ENCODE measurements at places on chromosomes 4 and X.
A peak's percentile ranks its signal among the peaks of the same experiment; 100 is the strongest.

GRCh38 chr4:165385126-165385525, 6.3 kb downstream of the CPE start:
- H3K27me3 ChIP-seq: no peaks in the 10 kb centered on the region
- no peaks in the 10 kb centered on the region for H3K36me3 ChIP-seq
- no peak for DNase-seq
- peaks cover 11% of the 10 kb centered on the region for H3K4me1 ChIP-seq
- H3K27ac ChIP-seq: no peak overlapping the region

DNA sequence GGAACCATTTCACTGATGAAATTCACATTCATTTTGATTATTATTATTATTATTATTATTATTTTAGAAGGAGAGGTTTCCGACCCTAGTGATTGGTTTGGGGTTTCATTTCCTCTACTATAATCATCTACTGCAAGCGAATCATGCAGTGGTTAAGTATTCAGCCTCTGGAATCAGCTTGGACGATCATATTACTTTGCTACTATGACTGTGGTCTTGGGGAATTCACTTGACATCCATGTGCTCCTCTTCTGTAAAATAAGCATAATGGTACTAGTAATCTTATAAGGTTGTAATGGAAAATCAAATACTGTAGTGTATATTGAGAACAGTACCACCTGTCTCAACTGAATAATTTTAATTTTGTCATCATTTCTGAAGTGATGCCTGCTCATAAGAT, 132.1 kb upstream of the SLC4A4 start:
- H3K4me3 ChIP-seq: no peak overlapping the region
- no peaks in the 10 kb centered on the region for H3K27me3 ChIP-seq
- no peaks in the 10 kb centered on the region for H3K4me1 ChIP-seq
- no peaks in the 10 kb centered on the region for H3K36me3 ChIP-seq
- no peak for DNase-seq
- H3K27ac ChIP-seq: no peak overlapping the region

- no peak overlapping the region for H3K4me3 ChIP-seq
- no peaks in the 10 kb centered on the region for H3K4me1 ChIP-seq
- no peak overlapping the region for H3K27ac ChIP-seq
- H3K27me3 ChIP-seq: no peaks in the 10 kb centered on the region
- no peaks in the 10 kb centered on the region for H3K36me3 ChIP-seq
These were observed 77.5 kb downstream of the MSN start for GRCh38 chrX:65744965-65745364.

- peak; percentile 90 for DNase-seq
- H3K4me1 ChIP-seq: no peaks in the 10 kb centered on the region
- H3K27me3 ChIP-seq: no peaks in the 10 kb centered on the region
- H3K4me3 ChIP-seq: peak within 1 kb of the TSS; percentile 8
- no peaks in the 10 kb centered on the region for H3K36me3 ChIP-seq
- no peak within 1 kb of the TSS for H3K27ac ChIP-seq
These were observed at the start of gene TSPAN6 for GRCh38 chrX:100636321-100636991. TSPAN6 (minus strand) TSS chrX:100636806; CDS start chrX:100636694, 112 bp downstream.

GRCh38 chr4:65007841-65008439, 598.7 kb upstream of the TECRL start:
- H3K27ac ChIP-seq: no peak overlapping the region
- H3K4me1 ChIP-seq: no peaks in the 10 kb centered on the region
- no peak for DNase-seq
- no peaks in the 10 kb centered on the region for H3K36me3 ChIP-seq
- no peak overlapping the region for H3K4me3 ChIP-seq

DNA sequence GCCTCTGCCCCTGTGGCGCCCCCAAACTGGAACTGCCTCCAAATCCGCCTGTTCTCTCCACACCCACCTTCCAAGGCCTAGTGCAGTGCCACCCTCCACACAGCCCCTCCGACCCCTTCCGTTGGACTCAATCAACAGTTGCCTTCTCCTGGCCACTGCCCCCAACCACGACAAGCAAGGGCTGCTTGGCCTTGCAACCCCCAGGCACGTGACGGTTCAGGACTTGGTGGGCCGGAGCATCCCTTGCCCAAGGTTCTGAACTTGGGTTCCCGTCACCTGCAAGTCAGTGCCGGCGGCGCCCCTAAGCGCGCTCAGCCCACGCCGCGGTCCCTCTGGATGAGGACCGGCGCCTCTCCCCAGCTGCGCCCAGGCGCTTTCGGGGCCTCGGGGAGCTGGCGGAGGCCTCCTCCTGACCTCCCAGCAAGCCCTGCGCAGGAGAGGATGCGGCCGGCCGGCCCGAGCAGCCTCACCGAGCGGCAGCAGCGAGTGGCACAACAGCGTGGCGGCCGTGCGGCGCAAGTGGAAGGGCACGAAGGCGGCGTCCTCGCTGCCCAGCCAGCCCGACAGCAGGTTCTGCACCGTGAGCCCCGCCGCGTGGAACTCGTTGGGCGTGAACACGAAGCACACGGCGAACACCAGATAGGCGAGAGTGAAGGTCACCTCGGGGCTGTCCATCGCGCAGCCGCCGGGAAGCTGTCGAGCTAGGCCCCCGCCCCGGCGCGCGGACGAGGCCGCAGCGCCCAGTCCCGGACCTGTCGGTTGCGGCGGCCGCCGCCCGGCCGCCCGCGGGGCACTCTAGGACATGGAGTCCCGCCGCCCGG, 750 bp downstream of the TMEM129 start:
- no peak overlapping the region for H3K27ac ChIP-seq
- no peaks in the 10 kb centered on the region for H3K27me3 ChIP-seq
- no peaks in the 10 kb centered on the region for H3K36me3 ChIP-seq
- DNase-seq: peak; percentile 86

DNA sequence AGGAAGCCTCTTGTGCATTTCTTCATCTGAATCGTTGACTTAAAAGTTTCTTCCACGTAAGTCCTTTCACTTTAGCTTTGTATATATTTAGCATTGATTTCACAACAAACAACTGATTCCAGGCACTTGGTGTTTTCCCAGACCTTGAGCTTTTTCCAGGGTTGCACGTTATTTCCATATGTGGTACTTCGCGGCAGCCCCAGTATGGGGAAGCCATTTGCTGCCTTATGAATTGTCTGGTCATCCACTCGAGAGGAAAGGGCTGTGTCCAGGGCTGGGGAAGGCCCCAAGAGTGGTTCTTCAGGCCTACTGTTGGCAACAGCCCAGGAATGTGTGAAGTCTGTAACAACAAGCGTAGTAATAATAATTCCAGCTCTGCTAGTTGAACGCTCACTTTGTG, 2.8 kb upstream of the TLR8 start:
- DNase-seq: no peak
- no peaks in the 10 kb centered on the region for H3K27me3 ChIP-seq
- H3K36me3 ChIP-seq: no peaks in the 10 kb centered on the region
- no peak overlapping the region for H3K27ac ChIP-seq
- no peaks in the 10 kb centered on the region for H3K4me1 ChIP-seq
